ENCODE measurements at places on chromosomes 7 and 10. TPM values are rescaled to one million over a fixed set of nuclear protein-coding genes. Genes with fewer than 3 reads are reported as not detected.
A peak's percentile ranks its signal among the peaks of the same experiment; 100 is the strongest.

The HABP2 gene
- not detected for total RNA-seq

DNA sequence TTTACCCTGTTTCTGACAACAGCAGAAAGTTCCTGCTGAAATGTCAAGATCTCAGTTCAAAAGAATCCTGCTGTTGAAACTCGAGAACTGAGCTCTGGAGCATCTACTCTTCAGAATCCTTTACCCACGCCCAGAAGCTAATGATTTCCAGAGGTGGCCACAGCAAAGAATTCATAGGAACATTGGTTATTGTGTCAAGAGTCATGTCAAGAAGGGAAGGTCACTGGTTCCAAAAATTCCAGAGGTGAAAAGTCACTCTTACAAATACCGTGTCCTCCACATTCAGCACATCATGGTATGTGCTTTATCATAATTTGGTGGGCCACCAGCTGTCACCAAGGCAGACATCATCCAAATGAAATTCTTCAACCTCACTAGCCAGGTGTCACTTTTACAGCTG is 394.4 kb upstream of the NPVF start:
- no peaks in the 10 kb centered on the region for H3K27me3 ChIP-seq
- no peaks in the 10 kb centered on the region for H3K4me1 ChIP-seq
- H3K36me3 ChIP-seq, result no peaks in the 10 kb centered on the region
- no peak overlapping the region for H3K4me3 ChIP-seq
- DNase-seq, result no peak

DNA sequence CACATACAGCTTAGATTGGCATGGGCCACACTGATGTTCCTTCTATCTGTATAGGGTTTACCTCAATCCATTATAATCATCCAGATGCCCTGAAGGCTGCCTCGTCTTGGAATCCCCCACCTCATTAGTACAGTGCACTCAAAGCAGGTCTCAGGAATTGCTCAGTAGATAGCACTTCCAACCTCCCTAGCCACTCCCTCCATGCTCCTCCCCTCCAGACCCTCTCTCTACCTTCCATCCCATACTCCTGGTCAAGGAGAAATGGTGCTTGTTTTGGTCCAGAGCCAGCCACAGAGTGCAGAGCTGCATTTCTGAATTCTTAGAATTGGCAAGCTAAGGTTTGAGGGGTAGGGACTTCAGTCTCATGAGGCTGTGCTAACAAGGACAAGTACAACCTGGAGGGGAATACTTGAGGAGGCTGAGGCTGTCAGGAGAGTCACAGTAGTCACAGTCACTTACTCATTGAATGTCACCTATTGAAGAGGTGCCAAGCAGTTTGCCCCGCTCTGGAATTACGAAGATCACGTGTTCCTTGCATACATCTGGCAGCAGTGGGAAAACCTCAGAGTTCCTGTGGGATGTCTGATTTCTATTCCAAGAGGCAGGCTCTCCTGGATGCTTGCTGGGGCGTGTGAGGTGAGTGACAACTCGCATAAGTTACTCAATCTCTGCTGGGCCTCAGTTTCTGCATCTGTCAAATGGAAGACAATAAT is 60.7 kb upstream of the ZNF746 start:
- no peak overlapping the region for H3K4me3 ChIP-seq
- H3K27ac ChIP-seq, result no peak overlapping the region
- no peaks in the 10 kb centered on the region for H3K4me1 ChIP-seq
- no peaks in the 10 kb centered on the region for H3K27me3 ChIP-seq

DNA sequence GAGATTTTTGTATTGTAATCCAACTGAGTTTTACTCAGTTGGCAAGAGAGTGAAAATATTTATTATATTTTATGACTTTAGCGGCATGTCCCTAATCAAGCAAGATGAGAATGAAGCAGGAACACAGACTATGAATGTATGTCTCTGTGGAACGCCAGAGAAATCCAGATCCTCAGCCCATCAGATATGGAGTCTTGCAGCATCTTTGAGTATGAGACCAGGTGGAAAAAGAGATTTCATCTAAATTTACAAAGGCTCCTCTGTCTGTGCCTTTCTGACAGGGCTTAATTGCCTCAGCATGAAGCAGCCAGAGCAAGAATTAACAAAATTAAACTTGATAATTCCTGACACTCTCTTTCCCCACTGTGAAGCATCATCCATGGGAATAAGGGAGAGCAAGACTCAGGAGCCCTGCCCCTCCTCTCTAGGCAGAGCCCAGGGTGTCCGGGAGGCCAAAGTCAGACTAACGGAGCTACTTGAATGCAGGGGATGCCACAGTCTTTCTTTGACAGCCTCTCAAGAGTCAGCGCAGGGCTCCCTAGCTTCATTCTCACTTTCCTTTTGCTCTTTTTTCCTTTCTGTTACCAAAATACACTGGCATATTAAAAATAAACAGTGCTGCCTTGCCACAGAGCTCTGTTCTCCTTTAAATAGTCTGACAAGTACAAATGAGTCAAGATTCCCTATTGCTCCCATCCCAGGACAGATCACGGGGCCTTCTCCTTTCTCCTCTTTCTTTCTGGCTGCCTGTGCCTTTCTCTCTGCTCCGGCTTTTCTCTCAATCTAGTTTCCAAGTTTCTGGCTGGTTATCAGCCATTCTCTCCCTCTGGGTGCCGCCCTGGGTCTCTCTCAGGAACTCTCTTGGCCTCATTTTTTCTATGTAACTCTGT is 132.2 kb upstream of the INHBA start:
- no peak overlapping the region for H3K4me3 ChIP-seq
- no peak overlapping the region for H3K27ac ChIP-seq
- peak; percentile 17 for DNase-seq
- no peaks in the 10 kb centered on the region for H3K27me3 ChIP-seq

- H3K27ac ChIP-seq, result no peak overlapping the region
- no peak overlapping the region for H3K4me3 ChIP-seq
- no peaks in the 10 kb centered on the region for H3K27me3 ChIP-seq
- H3K4me1 ChIP-seq, result no peaks in the 10 kb centered on the region
- H3K36me3 ChIP-seq, result no peaks in the 10 kb centered on the region
- no peak for DNase-seq
Measured at GRCh38 chr10:88012641-88013040, 149.2 kb downstream of the PTEN start.

DNA sequence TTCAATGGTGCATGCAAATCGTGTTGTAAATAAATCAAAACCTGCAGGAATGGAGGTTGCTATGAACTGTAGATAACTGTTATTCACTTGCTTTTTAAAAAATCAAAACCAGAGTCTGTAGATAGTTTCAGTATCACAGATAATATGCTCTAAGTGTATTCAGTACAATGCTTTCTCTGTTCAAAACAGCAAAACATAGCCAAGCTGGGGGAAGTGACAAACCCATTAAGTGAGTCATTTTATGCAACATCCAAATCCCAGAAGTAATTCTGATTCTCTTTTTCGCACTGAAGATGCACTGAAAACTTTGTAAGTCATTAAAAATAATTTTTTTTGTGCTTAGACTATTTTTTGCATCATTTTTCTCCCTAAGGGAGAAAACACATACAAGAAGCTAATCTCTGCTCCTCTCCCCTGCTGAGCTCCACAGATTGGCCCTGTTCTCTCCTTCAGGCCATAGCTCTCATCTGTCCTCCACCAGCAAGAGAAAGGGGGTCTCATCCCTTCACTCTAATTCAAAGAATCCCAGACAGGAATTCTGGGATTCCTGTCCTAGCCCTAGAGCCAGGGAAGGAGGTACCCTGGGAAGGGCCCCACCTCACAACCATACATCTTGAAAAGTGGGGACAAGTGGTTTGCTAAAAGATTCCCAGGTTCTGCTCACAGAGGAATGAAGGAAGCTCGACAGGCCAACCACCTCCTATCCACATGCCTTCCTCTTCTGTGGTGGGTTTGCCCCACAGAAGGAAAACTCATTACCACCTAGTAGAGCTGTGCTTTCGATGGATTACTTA is 4.9 kb downstream of the PRTFDC1 start:
- H3K4me3 ChIP-seq, result no peak overlapping the region
- peak overlapping the region; percentile 69 for H3K27ac ChIP-seq
- DNase-seq, result peak; percentile 48
- H3K36me3 ChIP-seq, result no peaks in the 10 kb centered on the region

All from stomach (tissue), 19 donors.